Activated CD4-positive, CD25-positive, alpha-beta regulatory T cell treated with anti-CD3 and anti-CD28 coated beads, Interleukin-2, amount 50 U/mL, for 72 hours (primary cell): ENCODE measurements at places on chromosomes 2 and 18.

- DNase-seq = no peak
These were observed 17.9 kb upstream of the ID2 start for GRCh38 chr2:8663997-8664396.

DNA sequence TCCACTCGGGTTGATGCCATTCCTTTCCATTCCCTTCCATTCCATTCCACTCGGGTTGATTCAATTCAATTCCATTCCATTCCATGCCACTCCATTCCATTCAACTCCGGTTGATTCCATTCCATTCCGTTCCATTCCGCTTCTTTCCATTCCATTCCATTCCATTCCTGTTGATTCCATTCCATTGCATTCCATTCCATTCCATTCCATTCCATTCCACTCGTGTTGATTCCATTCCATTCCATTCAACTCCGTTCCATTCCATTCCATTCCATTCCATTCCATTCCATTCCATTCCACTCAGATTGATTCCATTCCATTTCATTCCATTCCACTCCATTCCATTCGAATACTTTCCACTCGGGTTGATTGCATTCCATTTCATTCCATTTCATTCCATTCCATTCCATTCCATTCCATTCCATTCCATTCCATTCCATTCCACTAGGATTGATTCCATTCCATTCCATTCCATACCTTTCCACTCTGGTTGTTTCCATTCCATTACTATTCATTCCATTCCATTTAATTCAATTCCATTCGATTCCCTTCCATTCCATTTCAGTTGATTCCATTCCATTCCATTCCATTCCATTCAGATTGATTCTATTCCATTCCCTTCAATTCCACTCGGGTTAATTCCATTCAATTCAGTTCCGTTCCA, 1141.8 kb downstream of the RPIA start:
- no peak for DNase-seq

GRCh38 chr2:156332534-156333273, at the start of gene NR4A2:
Gene NR4A2 (minus strand): TSS chr2:156332721. CDS start chr2:156330186, 2,535 bp downstream.
- peak; percentile 81 for DNase-seq

- no peak for DNase-seq
These were observed 3.2 kb downstream of the BOD1L2 start for GRCh38 chr18:57150081-57150480.

GRCh38 chr2:183541766-183542165, 417.5 kb downstream of the NUP35 start:
- no peak for DNase-seq

- no peak for DNase-seq
These were observed 243.5 kb downstream of the STK39 start for GRCh38 chr2:168003876-168004275.

GRCh38 chr18:10270151-10270571, 184.3 kb upstream of the APCDD1 start:
- DNase-seq = no peak

GRCh38 chr2:152016181-152017120, 82.4 kb downstream of the CACNB4 start:
- DNase-seq = no peak

GRCh38 chr2:20650393-20650876, 463 bp downstream of the HS1BP3 start:
- peak; percentile 40 for DNase-seq

DNA sequence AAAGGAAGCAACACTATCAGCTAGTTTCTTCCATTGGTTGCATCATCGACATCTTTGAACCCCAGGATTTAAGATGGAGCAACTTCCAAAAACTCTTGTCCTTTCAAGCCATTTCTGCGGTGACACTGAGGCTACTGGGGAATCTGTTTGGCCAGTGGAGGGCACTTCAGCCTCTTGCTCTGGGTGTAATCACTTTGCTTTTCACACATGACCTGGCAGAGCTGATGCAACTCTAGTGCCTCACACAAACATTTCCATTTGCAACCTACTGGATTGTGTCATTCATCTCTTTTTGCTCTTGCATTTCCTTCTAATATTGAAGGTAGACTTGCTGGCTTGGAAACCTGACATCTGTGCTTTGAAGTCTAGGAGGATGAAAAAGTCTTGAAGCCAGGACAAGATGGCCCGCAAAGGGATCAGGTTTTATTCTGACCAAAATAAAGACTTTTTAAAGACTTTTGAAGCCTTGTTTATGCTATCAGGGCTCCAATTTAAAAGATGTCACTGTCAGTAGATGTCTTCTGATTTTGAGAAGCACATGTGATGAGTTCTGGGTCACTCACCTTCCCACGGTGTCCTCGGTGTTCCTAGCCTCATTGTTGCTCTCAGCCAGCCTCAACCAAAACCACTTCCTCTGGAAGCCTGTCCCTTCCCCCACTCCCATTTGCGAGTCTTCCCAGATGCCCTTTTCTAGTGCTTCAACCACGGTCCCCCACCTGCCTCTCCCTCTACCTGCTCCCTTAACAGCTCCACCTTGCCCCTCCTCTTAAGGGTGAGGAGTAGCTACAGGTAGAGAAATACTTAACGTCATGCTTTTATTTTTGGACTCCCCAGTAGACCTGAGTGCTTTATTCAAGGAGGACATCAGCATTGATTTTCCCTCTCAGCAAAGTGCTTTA, 69.7 kb upstream of the KCNE4 start:
- no peak for DNase-seq

- no peak for DNase-seq
These were observed 122.5 kb upstream of the RND3 start for GRCh38 chr2:150609831-150610582.

GRCh38 chr2:56416500-56417176, 232.8 kb downstream of the CCDC85A start:
- no peak for DNase-seq
